Right ventricle myocardium superior (tissue), 1 donor: ENCODE measurements at places on chromosomes 6 and 20. TPM values are rescaled to one million over a fixed set of nuclear protein-coding genes. Genes with fewer than 3 reads are reported as not detected.

- DNase-seq = no peak
Observed at GRCh38 chr20:33785503-33785902, 25.6 kb upstream of the CHMP4B start.

DNA sequence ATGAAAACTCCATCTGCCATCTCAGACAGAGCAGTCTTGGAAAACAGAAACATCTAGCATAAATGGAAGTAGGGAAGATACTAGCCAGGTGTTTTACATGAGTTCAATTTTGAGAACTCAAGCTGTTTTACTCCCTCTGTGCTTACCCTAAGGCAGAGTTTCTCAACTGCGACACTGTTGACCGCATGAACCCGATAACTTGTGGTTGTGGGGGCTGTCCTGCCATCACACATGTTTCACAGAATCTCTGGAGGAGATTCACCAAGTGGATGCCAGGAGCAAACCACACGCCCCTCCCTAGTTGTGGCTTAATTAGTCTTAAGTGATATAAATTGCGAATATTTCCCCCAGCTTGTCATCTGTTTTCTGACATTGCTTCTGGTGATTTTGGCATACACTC, 2.3 kb upstream of the SERPINB6 start:
- DNase-seq = no peak

- no peak for DNase-seq
Observed at GRCh38 chr6:87241304-87241703, 81.1 kb upstream of the SMIM8 start.

GRCh38 chr20:52303281-52303950, 111.8 kb upstream of the ZFP64 start:
- no peak for DNase-seq

GRCh38 chr20:63172726-63173125, 43.2 kb downstream of the YTHDF1 start:
- no peak for DNase-seq

GRCh38 chr6:169623343-169623742, 78.5 kb downstream of the WDR27 start:
- DNase-seq = no peak

DNA sequence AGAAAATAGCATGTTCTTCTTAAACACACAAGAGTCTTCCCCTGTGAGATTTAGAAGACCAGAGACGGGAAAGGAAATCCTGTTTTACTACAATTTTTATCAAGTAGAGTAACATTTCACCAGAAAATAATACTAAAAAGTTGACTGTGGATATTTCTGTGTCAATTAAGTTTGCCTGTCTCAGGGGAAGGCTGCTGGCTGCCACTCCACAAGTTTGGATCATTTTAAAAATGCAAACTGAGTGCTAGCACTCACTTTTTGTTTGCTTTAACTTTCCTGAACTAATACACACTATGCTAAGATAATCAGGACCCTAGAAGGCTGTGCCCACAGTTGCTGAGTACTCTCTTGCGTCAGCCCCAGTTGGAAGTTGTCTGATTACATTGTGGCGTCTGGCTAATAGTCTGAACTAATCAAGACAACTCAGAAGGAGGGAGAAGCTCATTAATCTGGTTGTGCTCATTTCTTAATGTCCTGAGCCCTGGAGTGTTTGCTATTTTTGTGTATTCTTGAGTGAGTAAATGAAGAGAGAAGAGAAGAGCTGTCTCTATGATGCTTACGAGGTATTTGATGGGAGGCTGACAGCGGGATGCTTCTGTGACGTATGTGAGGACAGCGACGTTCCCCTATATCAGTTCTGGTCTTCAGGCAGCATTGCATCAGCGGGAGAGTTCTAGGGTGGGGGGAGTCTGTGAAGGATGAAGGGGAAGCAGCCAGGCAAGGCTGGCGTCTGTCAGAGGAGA, 664.2 kb downstream of the QKI start:
- no peak for DNase-seq

DNA sequence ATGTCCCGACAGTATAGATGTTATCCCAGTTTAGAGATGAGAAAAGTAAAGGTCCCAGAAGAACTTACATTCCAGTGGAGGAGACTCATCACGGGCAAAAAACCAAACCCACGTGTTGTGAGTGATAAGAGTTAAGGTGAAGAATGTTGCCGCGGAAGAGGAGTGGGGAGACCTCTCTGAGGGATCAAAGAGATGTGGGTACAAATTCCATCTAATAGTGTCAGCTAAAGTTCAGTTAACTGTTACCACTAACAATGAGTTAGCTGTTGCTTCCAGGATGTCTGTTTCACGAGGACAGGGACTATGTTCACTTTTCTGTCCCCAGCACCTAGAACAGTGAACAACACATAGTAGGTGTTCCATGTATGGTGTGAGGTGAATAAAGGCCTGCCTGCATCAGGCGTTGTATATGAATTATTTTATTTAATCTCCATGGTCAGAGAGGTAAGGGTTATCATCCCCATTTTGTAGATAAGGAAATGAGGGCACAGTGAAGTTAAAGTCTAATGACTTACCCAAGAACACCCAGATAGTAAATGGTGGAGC, 39.8 kb upstream of the RSPO4 start:
- DNase-seq = no peak

GRCh38 chr6:39037707-39038106, 10.9 kb upstream of the GLP1R start:
- DNase-seq = no peak

GRCh38 chr6:35635601-35636597, 52.8 kb downstream of the FKBP5 start:
- DNase-seq = no peak

DNA sequence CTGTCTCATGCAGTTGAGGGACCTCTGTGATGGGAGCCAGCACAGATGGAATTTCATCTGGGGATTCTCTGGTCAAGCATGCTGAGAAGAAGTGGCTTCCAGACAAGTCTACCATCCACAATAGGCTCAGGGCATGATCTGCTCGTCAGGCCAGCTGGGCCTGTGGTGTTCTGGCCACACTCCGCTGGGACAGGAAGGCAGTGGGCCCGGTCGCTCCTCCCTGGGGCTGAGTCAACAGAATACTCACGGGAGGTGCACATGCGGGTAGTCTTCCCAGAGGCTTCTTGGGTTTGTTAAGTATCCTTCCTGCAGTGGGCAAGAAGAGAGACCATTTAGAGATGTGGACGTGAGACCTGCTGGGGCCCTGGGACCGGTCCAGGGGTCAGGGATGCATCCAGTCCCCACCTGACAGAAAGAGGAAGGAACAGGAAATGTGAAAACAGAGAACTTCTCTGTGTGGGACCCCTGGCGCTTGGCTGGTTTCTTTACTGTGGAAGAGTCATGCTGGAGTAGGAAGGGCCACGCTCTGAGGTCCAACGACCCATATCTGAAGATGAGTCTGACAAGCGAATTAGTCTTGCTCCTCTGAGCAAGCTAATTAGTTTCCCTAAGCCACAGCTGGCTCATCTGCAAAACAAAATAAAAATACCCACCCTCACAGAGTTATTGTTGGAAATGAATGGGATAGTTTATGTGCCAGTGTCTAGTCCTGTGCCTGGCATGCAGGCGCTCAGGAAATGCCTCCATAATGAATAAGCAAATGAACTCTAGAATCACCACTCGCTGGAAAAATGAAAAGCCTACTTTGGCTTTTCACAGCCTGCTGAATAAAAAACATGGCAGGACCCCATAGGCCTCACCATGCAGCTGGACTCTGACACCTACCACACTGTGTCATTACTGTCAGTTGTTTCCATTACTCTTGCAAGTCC, 67.3 kb downstream of the TRAM2 start:
- DNase-seq = no peak

DNA sequence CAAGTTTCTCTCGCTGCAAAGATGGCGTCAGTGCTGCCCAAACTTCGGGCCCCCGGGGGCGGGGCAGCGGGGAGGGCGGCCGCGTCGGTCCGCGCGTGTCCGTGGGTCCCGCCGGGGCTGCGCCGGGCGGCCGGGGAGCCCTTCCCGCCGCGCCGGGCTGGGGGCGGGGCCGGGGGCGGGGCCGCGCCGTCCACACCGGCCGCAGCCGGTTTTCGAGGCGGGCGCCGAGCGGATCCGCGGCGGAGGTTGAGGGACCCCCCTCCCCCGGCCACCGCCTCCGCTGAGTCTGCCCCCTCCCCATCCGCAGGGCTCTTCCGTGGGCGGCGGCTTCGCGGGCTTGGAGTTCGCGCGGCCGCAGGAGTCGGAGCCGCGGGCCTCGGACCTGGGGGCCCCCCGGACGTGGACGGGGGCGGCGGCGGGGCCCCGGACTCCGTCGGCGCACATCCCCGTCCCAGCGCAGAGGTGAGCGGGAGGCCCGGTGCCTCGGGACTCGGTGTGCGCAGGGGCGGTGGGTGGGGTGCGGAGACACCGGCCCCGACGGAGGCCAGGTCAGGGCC, 572 bp downstream of the SLC2A4RG start:
- DNase-seq = peak; percentile 71

DNA sequence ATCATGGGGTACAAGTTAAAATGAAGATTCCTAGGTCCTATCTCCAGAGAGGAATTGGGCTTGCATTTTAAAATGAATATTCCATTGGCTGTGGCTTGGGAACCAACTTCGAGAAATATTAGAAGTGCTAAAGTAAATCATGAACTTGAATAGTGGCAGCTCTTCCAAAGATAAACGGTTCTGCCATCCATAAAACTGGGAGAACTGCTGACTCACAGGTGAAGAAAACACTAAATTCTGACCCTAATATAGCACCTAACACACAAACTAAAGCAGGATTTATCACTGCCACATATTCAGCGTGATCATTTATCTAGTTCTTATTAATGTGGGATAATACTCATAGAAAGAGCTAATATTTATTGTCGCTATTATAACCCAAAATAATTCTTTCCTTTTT, 508.1 kb upstream of the ID4 start:
- no peak for DNase-seq

- no peak for DNase-seq
Observed at GRCh38 chr6:36364669-36365479, 22.6 kb downstream of the ETV7 start.

DNA sequence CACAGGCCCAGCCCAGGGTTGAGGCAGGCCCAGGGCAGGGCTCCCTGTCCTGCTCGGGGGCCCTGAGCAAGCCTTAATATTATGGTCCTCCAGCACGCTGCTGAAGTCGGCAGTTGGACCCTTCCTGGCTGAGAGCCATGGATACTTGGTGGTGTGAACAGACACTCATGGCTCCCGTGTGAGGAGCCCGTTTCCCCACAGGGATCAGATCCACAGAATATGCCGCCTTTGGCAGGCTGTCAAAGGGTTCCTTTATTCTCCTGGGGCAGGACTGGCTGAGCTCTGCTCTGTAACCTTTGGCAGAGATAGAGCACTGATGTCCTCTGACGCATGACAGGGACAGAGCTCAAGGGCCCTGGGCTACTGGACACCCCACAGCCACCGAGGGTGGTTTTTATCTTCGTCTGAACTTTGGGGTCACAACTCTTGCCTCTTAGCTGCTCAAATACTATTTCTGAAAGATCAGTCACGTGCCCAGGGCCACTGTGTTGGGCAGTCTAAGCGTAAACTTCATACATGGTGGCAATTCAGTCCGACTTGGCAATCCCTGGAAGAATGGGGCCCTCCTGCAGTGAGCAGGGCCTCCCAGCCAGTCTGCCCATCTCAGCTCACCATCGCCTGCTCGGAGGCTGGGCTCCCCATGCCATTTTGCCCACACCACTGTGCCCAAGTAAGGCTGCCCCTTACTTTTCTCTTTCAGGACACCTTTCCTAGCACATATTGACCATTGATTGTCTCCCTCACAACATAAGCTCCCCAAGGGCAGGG, 49.1 kb downstream of the TTI1 start:
- DNase-seq = peak; percentile 63

- DNase-seq = no peak
Observed at GRCh38 chr20:39108746-39109145, 146.6 kb downstream of the DHX35 start.

DNA sequence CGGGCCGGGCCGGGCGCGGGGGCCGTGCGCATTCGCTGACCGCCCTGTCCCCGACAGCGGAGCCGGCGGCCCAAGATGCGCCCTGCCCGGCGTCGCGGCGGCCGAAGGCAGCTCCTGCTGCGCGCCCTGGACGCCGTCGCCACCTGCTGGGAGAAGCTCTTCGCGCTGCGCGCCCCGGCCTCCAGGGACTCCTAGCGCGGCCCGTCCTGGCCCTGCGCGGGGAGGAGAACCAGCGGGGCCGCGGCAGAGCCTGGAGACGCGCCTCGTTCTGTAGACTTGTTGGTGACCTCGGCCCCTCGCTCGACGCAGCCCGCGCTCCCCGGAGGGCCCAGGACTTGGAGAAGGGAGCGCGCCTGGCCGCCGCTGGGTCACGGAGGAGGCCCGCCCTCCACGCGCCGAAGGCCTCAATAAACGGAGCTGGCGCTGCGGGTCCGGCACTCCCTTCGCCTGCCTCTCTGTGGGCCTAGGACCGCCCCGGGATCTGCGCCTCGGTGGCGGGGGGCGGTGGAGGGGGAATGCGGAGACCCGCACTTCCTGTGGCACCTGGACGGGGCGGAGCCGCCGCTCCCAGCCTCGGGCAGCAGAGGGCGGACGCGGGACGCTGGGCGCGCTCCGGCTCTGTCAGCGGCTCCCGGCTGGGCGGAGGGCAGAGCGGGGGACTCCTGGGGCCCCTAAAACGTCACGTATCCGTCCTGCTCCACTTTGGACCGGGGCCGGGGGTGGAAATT, 2.7 kb downstream of the C20orf204 start:
- peak; percentile 85 for DNase-seq

DNA sequence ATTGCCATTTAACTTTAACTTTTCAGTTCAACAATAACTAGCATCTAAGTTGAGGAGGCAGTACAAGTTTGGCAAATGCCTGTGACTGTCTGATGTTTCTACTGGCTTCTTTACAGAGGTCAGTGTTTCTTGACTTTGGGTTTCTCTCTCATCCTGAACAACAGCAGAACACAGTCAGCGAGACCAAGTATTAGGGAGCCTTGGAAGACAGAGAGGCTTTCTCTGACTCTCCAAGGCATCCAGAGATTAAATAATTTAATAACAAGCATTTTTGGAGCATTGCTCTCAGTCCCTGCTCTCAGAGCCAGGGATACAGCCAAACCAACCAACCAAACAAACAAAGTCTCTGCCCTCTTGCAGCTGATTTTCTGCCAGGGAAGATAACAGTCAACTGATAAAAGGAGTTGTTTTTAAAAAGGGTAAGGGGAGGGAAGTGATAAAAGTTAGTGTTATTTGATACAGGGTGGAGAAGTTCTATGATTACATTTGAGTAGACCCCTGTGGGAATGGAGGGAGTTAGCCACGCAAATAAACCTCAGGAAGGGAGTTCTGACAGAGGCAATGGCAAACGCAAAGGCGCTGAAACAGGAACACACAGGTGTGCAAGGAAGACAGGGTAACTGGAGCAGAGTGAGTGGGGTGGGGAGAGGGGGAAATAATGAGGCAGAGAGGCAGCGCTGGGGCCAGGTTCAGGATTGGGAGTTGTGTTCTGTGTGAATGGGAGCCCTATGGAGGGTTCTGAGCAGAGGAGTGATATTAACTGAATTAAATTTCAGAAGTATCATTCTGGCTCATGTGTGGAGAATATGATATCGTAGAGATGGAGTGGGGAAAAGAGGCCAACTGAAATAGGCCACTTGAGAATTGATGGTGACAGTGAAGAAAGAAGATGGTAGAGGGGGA, 55.2 kb downstream of the SEL1L2 start:
- DNase-seq = no peak

GRCh38 chr6:5087389-5087788, 2.2 kb downstream of the PPP1R3G start:
- DNase-seq = peak; percentile 70

ABHD16B gene
- not detected for total RNA-seq

RIMS4 gene
- 0.13 TPM for total RNA-seq

HLA-DPB1 gene
- total RNA-seq = 29.8 TPM

BCAS4 gene
- 2.6 TPM for total RNA-seq

PRRT1 gene
- 0.51 TPM for total RNA-seq

SLC17A9 gene
- 0.73 TPM for total RNA-seq

BHLHE23 gene
- total RNA-seq = not detected
